ENCODE measurements at places on chromosomes 4 and X.
A peak's percentile ranks its signal among the peaks of the same experiment; 100 is the strongest.

DNA sequence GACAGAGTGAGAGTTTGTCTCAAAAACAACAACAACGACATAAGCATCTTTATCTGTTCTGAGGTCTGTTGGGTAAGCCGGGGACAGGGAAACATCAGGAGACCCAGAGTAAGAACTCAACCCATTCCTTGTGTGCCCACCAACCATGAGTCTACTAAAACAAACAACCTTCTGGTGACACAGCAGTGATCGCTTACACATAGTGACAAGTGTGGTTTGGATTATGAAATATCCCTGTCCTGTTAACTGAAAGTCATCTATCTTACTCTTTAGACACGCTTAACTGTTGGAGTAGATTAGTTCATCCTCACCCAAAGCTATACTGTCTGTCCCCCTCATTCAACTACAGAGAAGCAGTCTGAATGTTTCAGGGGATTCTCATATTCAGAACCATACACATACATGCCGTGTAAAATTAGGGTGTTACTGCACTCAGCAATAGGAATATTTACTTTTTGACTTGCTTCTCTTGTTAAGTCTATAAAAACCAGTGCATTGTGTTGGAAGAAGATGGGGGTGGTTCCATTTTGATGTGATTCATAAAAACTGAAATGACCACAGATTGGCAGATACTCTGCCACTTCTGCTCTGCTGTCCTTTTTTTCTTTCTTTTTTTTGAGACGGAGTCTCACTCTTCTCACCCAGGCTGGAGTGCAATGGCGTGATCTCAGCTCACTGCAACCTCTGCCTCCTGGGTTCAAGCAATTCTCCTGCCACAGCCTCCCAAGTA lies 27.4 kb downstream of the PHKA2 start:
- no peak for DNase-seq

DNA sequence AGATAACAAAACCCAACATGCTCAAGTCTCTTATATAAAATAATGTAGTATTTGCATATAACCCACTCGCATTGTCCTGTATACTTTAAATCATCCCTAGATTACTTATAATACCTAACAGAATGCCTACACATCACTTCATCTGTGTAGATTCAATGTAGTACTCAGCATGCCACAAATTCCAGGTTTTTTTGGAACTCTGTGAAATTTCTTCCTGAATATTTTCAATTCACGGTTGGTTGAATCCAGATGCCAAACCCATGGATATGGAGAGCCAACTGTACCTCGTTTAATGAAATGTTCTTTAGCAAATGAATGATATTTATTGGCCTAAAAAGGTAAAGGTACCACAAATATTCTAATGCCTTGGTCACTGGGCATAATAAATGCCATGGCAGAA lies 24.8 kb downstream of the CCNI start:
- DNase-seq, result no peak

GRCh38 chr4:107831140-107831539 lies 6.4 kb downstream of the SGMS2 start:
- no peak for DNase-seq

- DNase-seq, result no peak
Measured at GRCh38 chrX:8907688-8908087, 106.5 kb upstream of the FAM9A start.

- no peak for DNase-seq
Measured at GRCh38 chr4:54937501-54937900, 187.9 kb downstream of the KDR start.

GRCh38 chrX:87621697-87622096 lies 104.1 kb downstream of the KLHL4 start:
- DNase-seq, result no peak

DNA sequence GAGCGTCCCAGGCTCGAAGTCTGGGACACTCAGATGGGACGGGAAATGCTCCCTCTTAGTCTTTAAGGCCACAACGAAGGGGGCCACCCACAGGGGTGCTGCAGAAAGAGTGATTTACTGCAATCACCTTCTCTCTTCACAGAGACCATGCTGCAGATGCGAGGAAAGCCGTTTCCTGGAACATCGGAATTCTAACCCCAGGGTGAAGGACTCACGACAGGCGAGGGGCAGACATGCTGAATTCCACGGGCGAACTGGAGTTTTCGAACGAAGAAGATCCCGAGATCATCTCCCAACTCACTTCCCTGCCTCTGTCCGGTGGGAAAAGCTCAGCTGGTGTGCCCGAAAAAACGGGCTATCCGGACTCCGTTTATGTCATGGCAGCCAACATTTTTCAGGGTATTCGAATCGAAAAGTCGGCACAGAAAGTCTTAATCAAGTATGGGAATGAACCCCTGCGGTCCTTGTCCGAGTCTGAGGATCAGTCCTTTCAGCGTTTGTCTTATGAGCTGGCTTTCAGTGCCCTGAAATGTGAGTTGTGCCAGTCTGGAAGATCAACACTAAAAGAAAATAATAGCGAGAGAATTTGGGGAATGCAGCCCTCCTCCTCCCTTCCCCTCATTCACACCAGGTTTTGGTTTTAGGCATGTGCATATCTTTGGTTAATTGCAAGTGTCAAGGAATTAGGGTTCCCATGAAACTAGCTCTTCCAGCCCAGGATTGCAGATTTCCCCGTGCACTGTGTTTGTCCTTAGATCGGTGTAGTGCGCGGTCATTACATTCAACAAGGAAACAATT lies 905 bp downstream of the NSUN7 start:
- peak; percentile 42 for DNase-seq

DNA sequence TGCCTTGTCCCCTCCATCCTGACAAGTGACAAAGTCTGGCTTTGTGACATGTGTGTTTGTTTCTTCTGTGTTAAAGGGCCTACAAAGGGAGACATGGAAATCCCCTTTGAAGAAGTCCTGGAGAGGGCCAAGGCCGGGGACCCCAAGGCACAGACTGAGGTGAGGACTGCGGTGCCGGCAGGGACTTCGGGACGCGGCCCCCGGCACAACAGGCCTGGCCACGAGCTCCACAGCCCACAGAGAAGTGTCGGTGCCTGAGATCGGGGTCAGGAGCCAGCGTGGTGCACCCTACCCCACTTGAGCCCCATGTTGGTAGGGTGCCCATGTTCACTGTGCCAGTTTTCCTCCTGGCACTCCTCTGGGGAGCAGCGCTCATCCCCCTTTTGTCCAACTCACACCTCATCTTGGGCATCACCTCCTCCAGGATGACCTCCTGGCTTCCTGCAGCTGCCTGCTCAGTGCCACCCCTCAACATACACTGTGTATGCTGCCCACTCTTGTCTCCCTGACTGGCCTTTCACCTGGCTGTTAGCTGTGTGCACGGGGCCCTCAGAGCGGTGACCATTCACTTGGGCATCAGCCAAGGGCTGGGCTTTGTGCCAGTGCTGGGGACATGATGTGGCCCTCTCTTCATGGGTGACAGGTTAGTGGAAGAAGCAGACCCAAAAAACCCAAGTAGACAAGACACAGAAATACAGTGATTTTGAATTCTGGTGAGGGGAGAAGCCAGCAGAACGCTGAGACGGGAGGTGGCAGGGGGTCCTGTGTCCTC lies 17.6 kb downstream of the WFS1 start:
- no peak for DNase-seq

GRCh38 chrX:23235051-23235450 lies 99.6 kb upstream of the PTCHD1 start:
- DNase-seq, result peak; percentile 36

DNA sequence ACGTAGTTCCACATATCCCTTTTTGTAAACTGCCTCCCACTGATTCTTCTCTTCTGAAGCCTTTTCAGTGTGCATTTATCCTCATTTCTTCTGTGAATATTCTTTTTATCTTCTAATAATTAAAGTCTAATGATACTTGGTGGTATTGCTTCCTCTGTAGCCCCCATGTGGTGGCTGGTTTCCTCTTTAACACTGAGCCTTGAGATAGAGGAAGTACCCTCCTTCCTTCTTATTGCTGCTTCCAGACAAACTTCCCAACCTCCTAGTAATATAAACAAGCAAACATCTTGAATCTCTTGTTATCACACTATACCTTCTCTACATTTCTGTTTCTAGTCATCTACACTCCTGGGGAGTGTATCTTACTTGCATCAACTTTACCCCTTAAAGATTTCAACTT lies 310.5 kb upstream of the GIMD1 start:
- no peak for DNase-seq

- DNase-seq, result no peak
Measured at GRCh38 chr4:119785963-119786362, 157.4 kb upstream of the PDE5A start.

DNA sequence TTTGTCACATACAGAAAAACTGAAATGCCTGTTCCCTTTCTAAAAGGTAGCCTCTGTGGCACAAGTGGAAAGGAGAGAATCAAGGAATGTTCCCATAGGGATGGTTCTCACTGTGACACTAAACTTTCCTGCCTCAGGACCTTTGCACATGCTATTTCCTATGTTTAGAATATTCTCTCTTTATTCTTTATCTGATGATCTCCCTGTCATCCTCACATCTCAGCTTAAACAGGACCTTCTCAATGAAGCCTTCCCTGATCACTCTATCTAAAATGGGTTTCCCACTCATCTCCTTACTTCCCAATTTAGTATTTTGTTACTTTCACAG lies 32.3 kb downstream of the HOPX start:
- DNase-seq, result no peak

DNA sequence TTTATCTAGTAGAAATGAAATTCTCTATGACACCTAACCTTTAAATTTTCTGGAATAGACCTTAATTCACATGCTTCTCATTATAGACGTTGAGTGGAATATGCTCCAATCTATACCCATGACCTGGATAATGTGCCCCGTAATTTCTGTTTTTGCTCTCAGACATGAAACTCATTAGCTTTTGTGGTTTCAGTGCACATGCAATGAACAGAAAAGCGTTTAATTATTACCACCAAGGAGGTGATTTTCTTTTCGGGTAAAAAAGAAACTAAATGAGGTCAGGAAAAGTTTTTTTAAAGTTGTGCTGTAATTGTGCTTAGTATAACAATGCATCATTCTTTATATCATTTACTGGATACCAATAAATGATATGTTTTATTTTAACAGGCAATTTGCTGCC lies 1703.9 kb upstream of the TENM3 start:
- no peak for DNase-seq

GRCh38 chrX:12843668-12844279 lies 23.1 kb upstream of the TLR7 start:
- DNase-seq, result no peak

DNA sequence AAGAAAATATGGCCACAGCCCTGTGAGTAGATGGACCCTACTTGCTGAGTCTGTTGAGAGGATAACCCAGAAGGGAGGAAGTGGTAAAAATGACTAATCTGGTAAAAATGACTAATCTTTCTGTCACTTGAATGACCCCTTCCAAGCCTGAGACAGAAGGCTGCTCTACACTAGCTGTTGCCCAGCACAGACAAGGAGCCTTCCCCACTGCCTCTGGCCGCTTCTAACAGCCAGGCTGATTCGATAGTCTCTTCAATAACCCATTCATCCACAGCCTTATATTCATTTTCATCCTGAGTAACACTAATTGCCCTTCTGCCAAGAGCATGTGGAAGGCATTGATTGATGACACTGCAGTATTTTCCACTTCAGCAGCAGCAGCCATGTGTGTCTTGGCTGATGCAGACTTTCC lies 18.4 kb downstream of the MAGEB17 start:
- no peak for DNase-seq

- DNase-seq, result peak; percentile 64
Measured at GRCh38 chr4:73836373-73837279, at the start of gene CXCL6. Gene CXCL6 (plus strand): TSS chr4:73836678. CDS start chr4:73836751, 73 bp downstream.

GRCh38 chr4:118760092-118760491 lies 74.9 kb downstream of the METTL14 start:
- DNase-seq, result no peak

DNA sequence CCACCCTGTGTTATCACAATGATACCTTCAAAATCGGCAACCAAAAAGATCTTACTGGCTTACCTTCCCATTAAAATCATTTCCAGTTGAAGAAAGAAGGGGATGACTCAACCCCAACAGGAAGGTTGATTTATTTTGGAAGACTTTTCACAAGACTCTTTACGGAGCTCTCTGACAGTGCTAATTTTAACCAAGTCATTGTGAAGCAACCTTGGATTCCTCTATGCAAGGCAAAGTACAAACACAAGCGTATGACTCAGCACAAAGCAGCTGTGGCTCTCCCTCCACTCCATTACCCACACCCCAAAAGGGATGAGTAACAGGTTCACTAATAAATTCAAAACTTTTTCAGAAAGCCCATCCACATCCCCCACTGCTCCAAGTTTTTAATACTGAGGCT lies 213.8 kb upstream of the FGF13 start:
- no peak for DNase-seq

DNA sequence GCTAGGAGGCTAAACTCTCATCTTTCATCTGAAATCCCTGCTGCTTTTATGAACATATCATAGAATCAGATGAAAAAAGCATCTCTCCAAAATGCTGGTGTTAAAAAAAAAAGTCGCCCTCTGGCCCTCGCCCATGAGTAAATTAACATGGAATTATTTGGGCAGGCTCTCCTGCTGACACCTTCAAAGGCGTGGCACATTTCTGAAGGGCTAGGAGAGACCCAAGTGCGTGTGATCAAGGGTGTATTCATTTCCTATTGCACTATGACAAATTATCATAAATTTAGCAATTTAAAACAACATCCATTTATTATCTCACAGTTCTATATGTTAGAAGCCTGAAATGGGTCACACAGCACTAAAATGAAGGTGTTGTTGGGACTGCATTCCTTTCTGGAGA lies 5.1 kb downstream of the ANXA3 start:
- DNase-seq, result no peak

GRCh38 chrX:45191820-45192409 lies 8.8 kb downstream of the DIPK2B start:
- no peak for DNase-seq

GRCh38 chr4:9893329-9894108 lies 112.1 kb downstream of the DRD5 start:
- no peak for DNase-seq

GRCh38 chr4:128552586-128552907 lies 257.0 kb upstream of the JADE1 start:
- DNase-seq, result no peak

DNA sequence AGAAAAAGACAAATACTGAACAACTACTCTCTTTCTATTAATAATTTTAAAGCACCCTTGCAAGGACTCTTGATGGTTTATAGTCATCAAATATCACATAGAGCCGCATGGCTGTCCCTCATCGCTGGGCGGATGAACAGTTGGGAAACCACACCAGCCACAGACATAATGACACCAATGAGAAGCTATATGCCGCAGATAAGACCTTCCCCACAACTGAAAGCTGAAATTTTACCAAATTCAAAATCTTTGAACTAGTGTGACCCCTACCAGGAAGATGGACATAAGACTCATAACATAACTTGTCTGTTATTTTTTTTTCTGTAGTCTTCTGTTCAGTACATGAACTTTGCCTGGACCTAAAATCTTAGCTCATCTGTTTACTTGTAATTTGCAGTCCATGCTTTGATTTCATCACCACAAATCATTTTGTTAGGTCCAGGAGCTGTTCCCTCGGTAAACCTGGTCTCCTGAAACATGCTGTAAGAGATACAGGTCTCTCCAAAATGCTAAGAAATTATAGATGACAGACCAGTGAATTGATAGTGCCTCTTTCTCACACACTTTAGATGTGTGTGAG lies 157.3 kb upstream of the RAPGEF2 start:
- DNase-seq, result no peak

GRCh38 chr4:39664828-39665731 lies 26.4 kb upstream of the SMIM14 start:
- no peak for DNase-seq
